ENCODE measurements at places on chromosomes 1 and 21. TPM values are rescaled to one million over a fixed set of nuclear protein-coding genes. Genes with fewer than 3 reads are reported as not detected.

The ALG6 gene
- polyA plus RNA-seq = 28.7 TPM

The TTC4 gene
- 38.3 TPM for polyA plus RNA-seq

The G0S2 gene
- polyA plus RNA-seq = 0.48 TPM

The AADACL4 gene
- not detected for polyA plus RNA-seq

The ACAP3 gene
- polyA plus RNA-seq = 10.9 TPM

- DNase-seq = no peak
- no peak overlapping the region for H3K4me3 ChIP-seq
- no peaks in the 10 kb centered on the region for H3K27me3 ChIP-seq
- H3K27ac ChIP-seq = no peak overlapping the region
Measured at GRCh38 chr1:246815693-246816270, 91.6 kb downstream of the SCCPDH start.

DNA sequence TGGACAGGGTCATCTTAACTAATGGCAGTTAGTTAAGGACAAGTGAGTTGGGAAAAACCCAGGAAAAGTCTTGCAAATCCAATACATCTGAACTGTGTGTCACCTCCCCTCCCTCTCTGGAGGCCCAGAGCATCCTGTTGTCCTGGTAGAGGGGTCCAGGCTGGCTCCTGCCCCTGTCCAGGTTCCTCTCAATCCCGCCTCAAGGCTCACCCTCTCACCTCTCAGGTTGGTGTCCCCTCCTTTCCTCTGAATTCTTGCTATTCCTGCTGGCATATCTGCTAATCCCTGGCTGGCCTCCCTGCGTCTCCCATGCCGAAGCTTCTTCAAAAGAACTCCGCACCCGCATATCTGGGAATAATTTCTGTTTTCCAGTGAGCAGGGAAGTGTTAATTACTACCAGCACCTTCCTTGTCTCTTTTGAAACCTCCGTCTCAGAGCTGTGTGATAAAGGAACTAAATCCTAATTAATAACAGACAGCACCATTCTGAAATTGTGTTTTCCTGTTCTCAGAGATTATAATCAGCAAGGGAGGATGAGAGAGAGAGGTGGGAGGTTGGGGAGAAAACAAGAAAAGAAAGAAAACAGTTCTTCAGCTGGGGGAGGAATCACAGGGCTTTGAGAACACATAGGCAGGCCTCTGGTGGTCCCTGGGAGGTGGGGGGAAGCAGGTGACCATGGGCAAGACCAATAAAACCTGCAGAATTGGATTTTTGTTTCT is 568.0 kb downstream of the PTPRU start:
- H3K27ac ChIP-seq = no peak overlapping the region
- no peak overlapping the region for H3K4me3 ChIP-seq
- no peaks in the 10 kb centered on the region for H3K27me3 ChIP-seq
- H3K36me3 ChIP-seq = no peaks in the 10 kb centered on the region

- H3K27me3 ChIP-seq = no peaks in the 10 kb centered on the region
- no peak for DNase-seq
- H3K4me3 ChIP-seq = no peak overlapping the region
- H3K27ac ChIP-seq = no peak overlapping the region
Measured at GRCh38 chr1:232868793-232869491, 63.7 kb downstream of the MAP10 start.

DNA sequence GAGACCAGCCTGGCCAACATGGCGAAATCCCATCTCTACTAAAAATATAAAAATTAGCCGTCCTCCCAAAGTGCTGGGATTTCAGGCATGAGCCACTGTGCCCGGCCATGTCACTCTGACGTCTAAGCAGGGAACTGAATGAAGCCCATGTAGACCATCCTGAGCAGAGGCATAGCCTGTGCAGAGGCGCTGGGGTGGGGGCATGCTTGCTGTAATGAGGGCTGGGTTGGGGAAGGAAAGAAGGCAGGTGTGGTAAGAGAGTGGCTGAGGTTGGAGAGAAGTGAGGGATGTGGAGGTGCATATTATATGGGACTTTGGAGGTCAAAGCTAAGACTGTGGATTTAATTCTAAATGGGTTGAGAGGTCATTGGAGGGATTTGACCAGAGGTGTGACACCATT is 47.1 kb upstream of the SCMH1 start:
- DNase-seq = no peak
- no peaks in the 10 kb centered on the region for H3K36me3 ChIP-seq
- H3K4me3 ChIP-seq = no peak overlapping the region
- no peak overlapping the region for H3K27ac ChIP-seq
- no peaks in the 10 kb centered on the region for H3K4me1 ChIP-seq
- peaks cover 2% of the 10 kb centered on the region for H3K27me3 ChIP-seq

DNA sequence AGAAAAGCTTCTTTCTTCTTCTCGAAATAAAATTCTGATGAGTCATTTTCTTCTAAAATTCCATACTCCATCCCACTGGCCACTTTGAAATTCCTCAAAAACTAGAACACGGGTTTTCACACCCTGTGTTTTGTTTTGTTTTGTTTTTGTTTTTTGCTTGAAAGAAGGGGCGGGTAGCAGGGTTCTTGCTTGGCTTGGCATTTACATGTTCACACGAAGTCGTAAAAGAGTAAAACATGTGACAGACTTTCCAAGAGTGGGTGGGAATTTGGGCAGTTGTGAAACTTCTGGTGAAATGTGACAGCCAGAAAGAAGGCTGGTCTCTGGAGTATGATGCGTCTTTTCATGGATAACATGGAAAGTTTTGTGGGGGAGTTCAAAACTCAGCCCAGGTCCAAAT is 47.1 kb upstream of the FMN2 start:
- no peaks in the 10 kb centered on the region for H3K27me3 ChIP-seq
- no peak overlapping the region for H3K4me3 ChIP-seq
- no peaks in the 10 kb centered on the region for H3K36me3 ChIP-seq
- H3K27ac ChIP-seq = no peak overlapping the region

DNA sequence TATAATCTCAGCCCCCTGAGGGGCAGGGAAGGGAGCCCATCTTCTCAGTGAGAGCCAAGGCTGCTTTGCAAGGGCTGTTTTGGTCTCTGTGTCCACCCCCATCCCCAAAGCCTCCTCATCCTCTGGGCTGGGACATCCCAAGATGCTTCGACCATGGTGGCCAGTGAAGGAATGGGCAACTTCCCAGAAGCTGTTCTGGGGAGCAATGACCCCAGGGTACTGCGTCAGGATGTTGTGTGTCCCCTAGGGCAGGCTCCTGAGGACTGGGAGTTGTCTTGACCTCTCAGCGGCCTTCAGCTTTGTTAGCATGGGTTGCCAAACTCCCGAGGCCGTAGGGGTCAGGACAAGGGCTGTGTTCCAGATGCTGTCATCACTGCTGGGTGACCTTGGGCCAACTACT is 238.4 kb upstream of the POU3F1 start:
- DNase-seq = no peak
- H3K4me1 ChIP-seq = no peaks in the 10 kb centered on the region
- H3K27ac ChIP-seq = no peak overlapping the region
- no peaks in the 10 kb centered on the region for H3K36me3 ChIP-seq
- H3K4me3 ChIP-seq = no peak overlapping the region

- DNase-seq = no peak
- no peaks in the 10 kb centered on the region for H3K36me3 ChIP-seq
- H3K27me3 ChIP-seq = no peaks in the 10 kb centered on the region
- H3K27ac ChIP-seq = no peak overlapping the region
- no peak overlapping the region for H3K4me3 ChIP-seq
- H3K4me1 ChIP-seq = peaks cover 4% of the 10 kb centered on the region
Measured at GRCh38 chr1:151012684-151013471, 4.6 kb downstream of the PRUNE1 start.

GRCh38 chr21:26843933-26844257 is 1.3 kb downstream of the ADAMTS1 start:
- no peaks in the 10 kb centered on the region for H3K27me3 ChIP-seq
- no peak for DNase-seq
- H3K4me3 ChIP-seq = no peak overlapping the region

GRCh38 chr1:200230671-200231070 is 179.2 kb downstream of the ZNF281 start:
- 0 out of 2 replicates have a peak, but pooled peaks cover 3% of the 10 kb centered on the region for H3K27me3 ChIP-seq
- H3K4me3 ChIP-seq = no peak overlapping the region
- no peak for DNase-seq
- H3K27ac ChIP-seq = no peak overlapping the region

- no peaks in the 10 kb centered on the region for H3K4me1 ChIP-seq
- no peak overlapping the region for H3K27ac ChIP-seq
- H3K36me3 ChIP-seq = no peaks in the 10 kb centered on the region
Measured at GRCh38 chr1:101207891-101208290, 28.9 kb upstream of the S1PR1 start.

DNA sequence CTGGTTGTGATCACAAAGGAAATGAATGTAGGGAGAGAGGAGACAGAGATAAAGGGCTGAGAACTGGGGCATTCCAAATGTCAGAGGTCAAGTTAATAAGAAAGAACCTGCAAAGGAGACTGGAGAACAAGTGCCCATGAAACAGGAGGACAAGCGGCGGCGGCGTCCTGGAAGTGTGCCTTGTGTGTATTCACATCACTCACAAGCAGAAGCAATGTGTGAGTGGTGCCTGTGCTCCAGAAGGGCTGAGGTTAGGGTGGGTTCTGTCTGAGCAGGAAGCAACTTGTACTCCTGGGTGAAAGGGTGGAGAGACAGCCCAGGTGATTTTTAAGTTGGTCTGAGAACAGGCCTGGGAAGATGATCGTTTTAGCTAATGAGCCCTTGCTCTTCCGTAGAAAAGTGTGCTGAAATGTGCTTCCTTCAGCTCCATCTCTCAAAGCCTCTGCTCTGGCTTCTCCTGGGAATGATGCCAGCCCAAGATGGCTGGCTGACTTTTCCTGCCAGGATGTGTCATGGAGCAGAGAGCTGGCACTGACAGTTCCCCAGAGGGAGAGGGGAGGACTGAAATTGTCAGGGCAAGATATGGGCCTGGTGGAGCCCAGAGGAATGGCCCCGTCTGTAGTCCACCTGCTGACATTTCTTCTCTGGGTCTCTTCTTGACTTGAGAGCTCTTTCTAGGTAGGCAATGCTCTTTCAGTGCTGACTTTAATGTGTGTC is 25.1 kb upstream of the PLEKHA6 start:
- no peak overlapping the region for H3K4me3 ChIP-seq
- no peaks in the 10 kb centered on the region for H3K27me3 ChIP-seq
- H3K4me1 ChIP-seq = peaks cover 6% of the 10 kb centered on the region
- H3K27ac ChIP-seq = no peak overlapping the region

- no peaks in the 10 kb centered on the region for H3K36me3 ChIP-seq
- no peak for DNase-seq
- H3K27me3 ChIP-seq = peaks cover 2% of the 10 kb centered on the region
- no peak overlapping the region for H3K27ac ChIP-seq
- H3K4me1 ChIP-seq = no peaks in the 10 kb centered on the region
- H3K4me3 ChIP-seq = no peak overlapping the region
Measured at GRCh38 chr1:38246955-38247952, 200.7 kb upstream of the POU3F1 start.

DNA sequence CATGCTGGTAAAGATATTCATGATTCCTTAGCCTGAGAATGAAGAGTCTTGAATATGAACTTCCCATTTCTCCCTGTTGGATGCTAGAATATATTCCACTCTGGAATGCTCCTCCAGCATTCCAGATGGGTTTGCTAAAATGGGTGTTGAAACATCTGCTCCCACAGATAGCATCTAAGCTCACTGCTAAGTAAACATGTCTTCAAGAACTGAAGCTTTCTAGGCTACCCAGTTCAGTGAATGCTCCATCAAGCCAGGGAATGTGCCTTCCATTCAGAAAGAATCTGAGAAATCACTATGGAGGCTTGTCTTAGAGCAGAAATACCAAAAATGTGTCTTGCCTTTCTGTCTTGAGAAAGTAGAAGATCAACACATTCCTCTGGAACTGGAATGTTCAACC is 81.1 kb downstream of the TNFSF18 start:
- peaks cover 2% of the 10 kb centered on the region for H3K27me3 ChIP-seq
- no peaks in the 10 kb centered on the region for H3K36me3 ChIP-seq
- no peak for DNase-seq
